ENCODE measurements at places on chromosomes 13 and 19.

DNA sequence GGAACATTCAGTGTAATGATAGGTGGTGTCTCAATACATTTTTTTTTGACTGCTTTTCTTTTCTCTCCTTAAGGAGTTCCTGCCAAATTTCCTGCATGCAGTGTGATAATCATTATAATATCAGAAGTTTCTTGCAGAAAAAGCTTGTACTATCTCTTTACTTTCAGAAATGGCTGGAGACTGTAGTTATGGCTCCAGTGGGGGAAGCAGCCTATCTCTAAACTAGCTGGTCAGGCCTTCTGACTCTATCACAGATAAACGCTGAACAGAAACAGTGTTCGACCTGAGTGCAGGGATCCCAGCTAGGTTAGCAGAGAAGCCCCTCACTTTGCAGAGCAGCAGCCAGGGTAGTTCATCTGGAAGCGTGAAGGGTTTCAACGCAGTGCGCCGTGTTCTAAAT is 1.9 kb downstream of the CCNE1 start:
- DNase-seq: no peak

GRCh38 chr13:74450525-74450845 is 316.3 kb upstream of the KLF12 start:
- no peak for DNase-seq

DNA sequence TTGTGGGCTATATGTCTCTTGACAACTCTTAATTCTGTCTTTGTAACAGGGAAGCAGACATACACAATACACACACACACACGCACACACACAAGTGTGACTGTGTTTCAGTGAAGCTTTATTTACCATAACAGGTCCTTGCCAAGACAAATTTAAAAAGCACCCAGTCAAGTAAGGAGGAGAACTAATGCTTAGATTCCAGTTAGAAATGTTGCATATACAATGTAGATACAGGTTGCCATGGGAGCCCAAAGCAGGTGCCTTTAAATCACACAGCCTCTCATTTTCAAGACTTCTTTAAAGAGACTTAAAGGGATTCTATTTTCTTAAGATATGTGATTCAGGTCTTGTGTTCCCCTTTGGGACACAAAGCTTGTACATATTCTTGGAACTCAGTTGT is 1551.9 kb downstream of the EFNB2 start:
- DNase-seq: no peak

DNA sequence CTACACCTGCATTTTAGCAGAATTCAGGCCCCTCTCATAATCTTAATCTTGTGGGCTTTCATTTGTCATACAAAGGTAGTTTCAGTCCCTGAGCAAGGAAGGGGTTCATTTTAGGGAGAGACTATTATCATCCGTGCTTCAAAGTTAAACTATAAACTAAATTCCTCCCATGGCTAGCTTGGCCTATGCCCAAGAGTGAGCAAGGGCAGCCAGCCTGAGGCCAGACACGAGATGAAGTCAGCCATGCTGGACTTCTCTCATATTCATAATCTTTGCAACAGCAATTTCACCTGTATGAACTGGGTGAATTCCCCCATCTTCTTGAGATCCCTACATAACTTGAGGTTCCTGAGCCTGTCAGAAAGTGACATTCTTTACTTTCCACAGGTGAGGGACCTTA is 13.0 kb downstream of the ERICH4 start:
- no peak for DNase-seq

GRCh38 chr19:10352764-10353671 is 13.6 kb upstream of the ICAM3 start:
- peak; percentile 94 for DNase-seq

DNA sequence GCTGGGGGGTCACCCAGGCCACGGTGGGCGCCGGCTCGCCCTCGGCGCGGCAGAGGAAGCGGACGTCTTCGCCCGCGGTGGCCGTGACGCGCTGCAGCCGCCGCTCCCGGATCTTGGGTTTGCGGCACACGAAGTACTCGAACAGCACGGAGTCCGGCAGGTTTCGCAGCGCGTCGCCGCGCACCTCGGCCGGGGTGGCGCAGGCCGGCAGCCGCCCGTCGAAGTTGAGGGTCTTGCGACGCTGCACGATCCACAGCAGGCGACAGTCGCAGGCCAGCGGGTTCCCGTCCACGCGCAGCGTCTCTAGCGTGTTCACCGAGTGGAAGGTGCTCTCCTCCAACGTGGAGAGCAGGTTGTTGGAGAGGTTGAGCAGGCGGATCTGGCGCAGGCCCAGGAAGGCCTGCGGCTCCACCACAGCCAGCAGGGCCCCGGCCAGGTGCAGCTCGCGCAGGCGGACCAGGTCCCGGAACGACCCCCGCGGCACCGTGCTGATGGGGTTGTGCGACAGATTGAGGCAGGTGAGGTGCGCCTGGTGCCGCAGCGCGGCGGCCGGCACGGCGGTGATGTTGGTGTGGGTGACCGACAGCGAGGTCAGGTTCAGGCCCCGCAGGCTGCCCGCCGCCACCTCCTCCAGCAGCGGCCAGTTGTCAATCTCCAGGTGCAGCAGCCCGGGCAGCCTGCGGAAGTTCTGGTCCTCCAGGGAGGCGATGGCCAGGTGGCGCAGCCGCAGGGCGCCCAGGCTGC is 8.6 kb upstream of the PEAK3 start:
- DNase-seq: no peak

- DNase-seq: no peak
Measured at GRCh38 chr13:40478775-40479174, 187.7 kb downstream of the FOXO1 start.

- peak; percentile 64 for DNase-seq
Measured at GRCh38 chr19:13784731-13785452, 10.4 kb upstream of the ZSWIM4 start.

DNA sequence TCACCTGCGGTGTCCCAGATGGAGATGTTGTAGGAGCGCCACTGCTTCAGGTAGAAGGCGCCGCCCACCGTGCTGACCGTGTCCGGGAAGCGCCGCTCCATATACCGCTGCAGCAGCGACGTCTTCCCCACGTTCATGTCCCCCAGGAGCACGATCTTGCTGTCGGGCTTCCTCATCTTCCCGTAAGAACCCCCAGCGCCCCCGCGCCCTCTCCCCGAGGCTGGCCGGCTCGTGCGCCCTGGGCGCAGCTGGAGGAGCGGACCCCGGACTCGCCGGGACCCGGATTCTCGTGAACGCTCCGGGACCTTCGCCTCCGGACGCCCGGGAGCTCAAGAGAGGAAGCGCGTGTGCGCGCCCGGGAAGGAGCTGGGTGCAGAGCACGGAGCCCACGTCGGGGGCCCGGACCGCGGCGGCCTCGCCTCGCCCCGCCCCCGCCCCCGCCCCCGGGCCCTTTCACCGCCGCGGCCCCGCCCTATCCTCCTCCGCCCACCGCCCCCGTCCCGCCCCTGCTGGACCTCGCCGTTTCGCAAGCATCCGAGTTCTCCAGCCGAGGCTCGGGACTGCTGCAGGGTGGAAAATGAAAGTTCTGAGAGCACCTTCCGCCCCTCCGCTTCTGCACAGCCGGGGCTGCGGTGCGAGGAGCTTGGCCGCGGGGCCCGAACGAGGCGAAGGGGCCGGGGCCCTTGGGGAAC is at the start of gene RAB20:
Gene RAB20 (minus strand): TSS at position 379 of the 692 bp plus-strand sequence. CDS start 203 bp downstream, at position 176.
- DNase-seq: peak; percentile 86

GRCh38 chr19:16235811-16236652 is 38.3 kb downstream of the AP1M1 start:
- DNase-seq: no peak

DNA sequence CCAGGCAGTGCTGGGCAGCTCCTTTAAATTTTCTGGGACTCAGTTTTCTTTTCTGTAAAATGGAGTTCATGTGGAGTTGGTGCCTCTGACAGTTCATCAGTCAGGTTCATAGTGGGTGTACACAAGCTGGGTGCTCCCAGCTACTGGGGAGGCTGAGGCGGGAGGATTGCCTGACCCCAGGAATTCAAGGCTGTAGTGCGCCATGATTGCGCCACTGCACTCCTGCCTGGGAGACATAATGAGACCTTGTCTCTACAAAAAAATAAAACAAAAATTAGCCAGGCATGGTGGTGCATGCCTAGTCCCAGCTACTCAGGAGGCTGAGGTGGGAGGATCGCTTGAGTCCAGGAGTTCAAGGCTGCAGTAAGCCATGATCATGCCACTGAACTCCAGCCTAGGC is 21.1 kb downstream of the IQCN start:
- DNase-seq: no peak

GRCh38 chr13:33340631-33341030 is 55.1 kb upstream of the STARD13 start:
- DNase-seq: no peak

- no peak for DNase-seq
Measured at GRCh38 chr13:45917019-45917418, 65.5 kb upstream of the SIAH3 start.

DNA sequence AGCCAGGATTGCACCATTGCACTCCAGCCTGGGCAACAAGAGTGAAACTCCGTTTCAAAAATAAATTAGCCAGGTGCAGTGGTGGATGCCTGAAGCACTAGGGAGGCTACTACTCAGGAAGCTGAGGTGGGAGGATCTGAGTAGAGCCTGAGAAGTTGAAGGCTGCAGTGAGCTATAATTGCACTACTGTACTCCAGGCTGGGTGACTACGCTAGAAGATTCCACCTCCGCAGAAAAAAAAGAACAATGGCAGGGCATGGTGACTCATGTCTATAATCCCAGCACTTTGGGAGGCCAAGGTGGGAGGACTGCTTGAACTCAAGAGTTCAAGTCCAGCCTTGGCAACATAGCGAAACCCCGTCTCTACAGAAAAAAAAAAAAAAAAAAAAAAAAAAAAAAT is 20.5 kb downstream of the HAUS8 start:
- DNase-seq: no peak

- DNase-seq: peak; percentile 53
Measured at GRCh38 chr13:21676611-21677021, 5.7 kb downstream of the FGF9 start.

GRCh38 chr13:114264886-114265611 is 16.4 kb upstream of the UPF3A start:
- no peak for DNase-seq

DNA sequence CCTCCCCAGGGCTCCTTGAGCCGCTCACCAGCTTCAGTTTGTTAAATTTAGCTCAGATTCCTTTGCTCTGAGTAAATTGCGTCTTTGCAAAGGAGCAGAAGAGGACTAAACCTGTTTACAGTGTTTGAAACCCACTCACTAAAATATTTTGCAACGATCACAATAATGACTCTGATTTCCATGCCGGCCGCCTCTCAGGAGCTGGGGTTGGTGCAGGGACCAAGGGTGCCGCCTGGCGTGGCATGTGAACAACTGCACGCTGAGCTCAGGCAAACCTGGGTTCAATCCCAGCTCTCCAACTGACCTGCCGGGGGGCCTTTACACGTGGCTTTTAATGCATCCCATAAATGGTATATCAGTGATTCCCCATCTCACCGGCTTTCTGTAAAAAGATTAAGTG is 68.7 kb upstream of the CACNA1A start:
- peak; percentile 24 for DNase-seq

DNA sequence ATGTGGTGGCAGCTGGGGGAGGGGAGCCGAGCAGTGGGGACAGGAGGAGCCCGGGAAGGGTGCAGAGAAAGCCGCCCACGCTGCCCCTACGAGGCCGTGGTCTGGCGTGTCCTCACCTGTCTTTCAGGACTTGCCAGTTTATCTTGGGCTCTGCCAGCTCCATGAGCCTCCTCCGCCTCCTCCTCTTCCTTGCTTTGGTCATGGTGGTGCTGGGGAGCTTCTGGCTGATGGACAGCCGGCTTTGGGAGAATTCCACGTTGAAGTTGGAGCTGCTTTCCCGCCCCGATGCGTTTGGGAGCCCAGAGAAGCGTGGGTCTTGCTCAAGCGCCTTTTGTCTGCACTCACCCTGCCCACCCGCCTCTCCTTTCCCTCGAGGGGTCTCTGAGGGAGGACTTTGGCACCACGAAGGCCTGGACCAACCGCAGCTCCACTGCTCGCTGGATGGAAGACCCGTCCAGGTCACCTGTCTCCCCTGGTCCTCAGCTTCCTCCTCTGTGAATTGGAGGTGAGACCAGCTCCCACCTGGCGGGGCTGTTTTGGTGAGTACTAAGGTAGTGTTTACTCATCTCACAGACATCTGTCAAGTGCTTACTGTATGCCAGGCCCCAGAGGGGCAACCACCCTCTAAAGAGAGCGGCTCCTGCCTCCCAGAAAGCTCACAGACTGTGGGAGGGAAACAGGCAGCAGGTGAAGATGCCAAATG is 29.7 kb upstream of the MIER2 start:
- DNase-seq: no peak

- DNase-seq: no peak
Measured at GRCh38 chr13:50928102-50928501, 18.5 kb downstream of the RNASEH2B start.

DNA sequence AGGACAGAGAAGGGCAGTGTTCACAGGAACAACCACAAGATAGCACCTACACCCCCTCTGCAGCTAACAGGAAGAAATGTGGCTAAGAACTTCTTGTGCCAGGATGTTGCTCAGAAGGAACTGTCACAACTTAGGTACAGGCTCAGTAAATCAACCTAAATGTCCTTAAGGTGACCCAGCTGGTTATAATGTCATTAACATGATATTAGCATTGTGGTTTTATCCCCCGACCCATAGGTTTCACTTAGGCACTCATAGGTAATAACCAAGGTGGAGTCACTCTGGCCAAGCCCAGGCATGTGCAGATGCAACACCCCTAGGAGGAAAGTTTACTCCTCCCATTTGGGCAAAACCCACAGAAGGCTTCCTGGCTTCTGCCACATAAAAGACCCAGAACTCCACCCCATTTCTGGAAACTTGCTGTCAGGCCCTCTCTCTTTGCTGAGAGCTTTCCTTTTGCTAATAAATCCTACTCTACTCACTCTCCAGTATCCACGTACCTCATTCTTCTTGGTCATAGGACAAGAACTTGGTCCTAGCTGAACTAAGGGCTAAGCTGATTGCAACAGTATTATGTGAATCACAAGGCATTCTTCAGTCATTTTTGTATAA is 951.3 kb downstream of the SLITRK5 start:
- DNase-seq: no peak

- peak; percentile 25 for DNase-seq
Measured at GRCh38 chr19:14434543-14435319, 1.6 kb downstream of the PKN1 start.

DNA sequence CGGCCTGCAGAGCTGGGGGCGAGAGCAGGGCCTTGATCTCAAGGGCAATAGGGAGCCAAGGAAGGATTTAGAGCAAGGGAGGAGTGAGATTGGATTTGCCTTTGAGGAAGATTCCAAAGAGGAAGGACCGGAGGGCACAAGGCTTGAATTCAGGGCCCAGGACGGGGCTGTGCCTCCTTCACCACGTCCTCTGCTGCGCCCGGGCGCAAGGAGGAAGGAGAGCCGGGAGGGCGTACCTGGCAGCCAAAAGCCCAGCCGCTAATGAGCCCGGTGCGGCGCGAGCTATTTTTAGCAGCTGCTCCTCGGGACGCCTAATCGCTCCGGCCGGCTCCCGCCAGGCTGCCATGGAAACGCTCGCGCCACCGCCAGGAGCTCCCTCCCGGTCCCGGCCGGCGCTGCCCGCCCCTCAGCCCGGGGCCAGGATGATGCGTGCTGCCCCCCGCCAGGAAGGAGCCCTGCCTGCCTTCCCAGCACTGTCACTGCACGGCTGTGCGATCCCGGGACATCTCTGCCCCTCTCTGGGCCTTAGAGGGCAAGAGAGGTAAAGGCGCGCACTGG is 31.3 kb downstream of the TINCR start:
- peak; percentile 82 for DNase-seq

DNA sequence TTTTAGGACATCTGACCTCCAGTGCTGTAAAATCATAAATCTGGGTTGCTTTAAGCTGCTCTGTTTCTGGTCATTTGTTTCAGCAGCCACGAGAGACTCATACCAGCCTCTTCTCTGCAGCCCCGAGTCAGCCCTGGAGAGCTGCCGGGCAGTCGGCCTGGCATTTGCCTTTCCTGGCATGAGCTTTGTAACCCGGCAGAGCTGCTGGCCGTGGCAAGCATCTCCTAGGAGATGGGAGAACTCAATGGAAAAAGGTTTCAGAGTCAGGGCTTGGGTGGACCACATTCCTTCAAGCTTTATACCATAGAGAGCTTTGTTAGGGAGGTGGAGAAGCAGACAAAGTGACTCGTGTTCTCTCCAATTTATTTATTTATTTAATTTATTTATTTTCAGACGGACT is 21.6 kb upstream of the CCL25 start:
- DNase-seq: no peak

All from nephron progenitor cell (in vitro differentiated cells).